ENCODE measurements at places on chromosomes 7 and 10.

DNA sequence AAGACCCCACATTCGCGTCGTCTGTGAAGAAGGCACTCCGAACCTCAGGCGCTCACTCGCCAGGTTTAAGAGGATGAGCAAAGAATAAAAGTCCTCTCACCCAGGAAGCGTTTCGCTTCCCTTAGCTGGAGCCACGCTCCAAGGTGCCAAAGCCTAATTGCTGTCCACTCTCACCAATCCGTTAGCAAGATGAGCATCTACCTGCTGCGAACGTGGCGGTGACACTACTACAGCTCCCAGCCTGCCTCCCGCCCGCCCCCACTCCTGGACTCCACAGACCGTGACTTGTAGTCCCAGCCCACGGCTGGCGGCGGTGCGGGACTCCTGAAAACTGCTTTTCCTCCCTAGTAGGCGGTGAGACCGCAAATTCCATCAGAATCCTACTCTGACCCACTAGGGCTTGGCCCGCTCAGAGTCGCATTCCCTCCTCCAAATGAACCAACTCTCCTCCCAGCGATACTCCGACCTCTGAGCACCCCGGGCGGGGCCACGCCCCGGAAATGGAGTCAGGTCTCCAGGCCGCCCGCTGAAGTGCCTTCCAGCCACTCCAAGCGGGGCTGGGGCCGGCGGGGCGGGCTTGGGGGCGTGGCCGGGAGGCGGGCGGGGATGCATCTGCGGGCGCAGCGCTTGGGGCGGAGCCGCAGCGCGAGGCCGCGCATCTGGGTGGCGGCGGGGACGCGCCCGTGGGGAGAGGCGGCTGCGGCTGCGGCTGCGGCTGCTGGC, 521 bp upstream of the PTPN12 start:
- peak overlapping the region; percentile 62 for H3K27ac ChIP-seq
- H3K4me3 ChIP-seq, result peak overlapping the region; percentile 63
- peak; percentile 96 for DNase-seq
- H3K36me3 ChIP-seq, result no peaks in the 10 kb centered on the region
- no peaks in the 10 kb centered on the region for H3K27me3 ChIP-seq
- peaks cover 27% of the 10 kb centered on the region for H3K4me1 ChIP-seq

DNA sequence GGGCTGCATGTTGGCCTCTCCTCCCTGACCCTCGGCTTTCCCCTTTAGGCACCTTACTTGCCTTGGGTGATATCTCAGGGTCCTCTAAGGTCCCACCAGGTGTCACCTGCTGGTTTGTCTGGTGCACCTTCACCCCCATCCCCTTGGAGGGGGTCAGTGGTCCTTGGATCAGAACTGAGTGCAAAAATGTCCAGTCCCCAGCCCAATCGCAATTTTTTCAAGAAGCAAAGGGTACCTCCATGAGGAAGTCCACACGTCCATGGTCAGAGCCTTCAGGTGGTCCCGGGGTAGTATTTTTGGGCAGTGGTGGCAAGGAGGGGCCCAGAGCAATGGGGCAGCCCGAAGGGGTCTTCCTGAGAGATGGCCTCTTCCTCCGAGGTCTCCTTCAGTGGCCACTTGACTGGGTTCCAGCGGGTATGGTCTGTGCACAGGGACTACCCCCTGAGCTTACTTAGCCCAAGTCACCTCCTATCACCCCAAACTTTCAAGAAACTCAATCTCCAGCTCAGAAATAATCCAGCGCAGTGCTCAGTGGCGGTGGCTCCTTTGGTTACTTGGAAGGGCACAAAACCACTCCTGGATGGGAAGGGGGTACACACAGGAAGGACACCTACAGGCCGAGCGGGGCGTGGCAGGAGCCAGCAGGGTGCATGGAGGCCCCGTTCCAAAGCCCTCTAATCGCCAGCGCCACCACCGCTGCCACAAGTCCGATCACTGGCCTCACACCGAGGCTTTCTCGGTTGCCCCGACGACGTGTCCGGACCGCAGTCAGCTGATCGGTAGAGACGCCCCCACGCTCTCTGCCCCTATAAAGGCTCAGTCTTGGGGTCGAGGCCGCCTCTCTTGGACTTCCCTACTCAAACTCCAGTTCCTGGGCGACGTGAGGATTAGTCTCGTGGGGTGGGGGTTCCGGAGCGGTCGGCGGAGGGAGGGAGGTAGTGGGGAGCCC, 4.5 kb downstream of the SAP25 start:
- H3K4me3 ChIP-seq, result peak overlapping the region; percentile 33
- H3K4me1 ChIP-seq, result peaks cover 42% of the 10 kb centered on the region
- peak overlapping the region; percentile 34 for H3K27ac ChIP-seq
- peak; percentile 72 for DNase-seq

DNA sequence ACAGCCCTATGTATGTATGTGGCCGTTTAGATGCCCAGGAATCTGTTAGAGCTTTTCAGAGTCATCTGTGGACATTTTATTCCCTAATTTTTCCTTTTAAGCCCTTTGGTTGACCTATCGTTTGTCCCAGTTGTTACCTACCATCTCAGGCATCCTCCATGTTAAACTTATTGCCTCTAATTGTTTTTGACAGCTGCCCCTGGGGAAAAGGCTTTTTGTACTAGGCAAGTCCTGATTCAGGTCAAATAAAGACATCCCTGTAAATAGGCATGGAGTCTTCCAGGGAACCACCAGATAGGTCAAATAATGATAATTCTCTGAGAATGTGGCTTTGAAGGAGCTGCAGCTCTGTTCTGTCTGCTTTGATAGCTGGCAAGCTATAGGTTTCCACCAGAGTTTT, 87.7 kb upstream of the CYP26C1 start:
- no peak overlapping the region for H3K4me3 ChIP-seq
- no peak overlapping the region for H3K27ac ChIP-seq
- H3K36me3 ChIP-seq, result peaks cover 3% of the 10 kb centered on the region

DNA sequence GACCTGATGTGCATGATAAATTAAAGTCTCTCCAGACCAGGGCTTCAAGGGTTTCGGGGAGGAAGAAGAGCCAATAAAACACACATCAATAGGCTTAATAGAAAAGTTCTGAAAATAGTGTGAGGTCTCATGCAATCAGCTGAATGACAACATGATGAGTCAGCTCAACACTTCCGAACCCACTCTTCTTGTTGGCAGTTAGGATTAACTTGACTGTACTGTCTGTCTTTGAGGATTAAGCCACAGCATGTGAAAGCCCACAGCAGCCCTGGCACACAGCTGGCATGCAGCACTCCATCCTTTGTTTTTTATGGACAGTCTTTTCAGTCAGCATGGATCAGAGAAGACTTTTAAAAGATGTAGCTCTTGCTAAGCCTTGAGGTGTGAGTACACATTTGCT, 526.9 kb upstream of the VSTM2A start:
- H3K27me3 ChIP-seq, result no peaks in the 10 kb centered on the region
- no peak for DNase-seq
- no peak overlapping the region for H3K4me3 ChIP-seq

DNA sequence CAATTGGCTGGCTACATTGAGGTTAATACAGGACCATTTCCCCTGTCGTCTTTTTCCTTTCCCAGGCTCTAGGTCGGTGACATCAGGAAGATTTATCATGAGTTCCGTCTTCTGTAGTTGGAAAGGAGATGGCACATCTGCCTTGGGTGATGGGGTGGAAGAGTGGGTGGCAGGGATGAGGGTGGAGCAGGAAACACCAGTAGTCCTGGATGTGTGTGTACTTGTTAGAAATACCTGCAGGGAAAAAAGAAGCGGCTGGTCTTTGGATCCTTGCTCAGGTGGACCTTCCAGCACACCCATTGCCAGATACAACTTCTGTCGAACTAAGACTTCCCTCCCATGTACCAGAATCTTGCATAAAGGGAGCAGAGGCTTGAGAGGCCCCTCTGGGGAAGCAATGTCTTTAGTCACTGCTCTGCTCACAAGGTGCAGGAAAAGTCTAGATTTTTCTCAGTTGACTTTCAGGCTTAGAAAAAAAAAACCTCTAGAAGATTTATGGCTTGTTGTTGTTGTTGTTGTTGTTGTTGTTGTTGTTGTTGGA, 516.8 kb upstream of the GALNT17 start:
- H3K27ac ChIP-seq, result no peak overlapping the region
- no peaks in the 10 kb centered on the region for H3K36me3 ChIP-seq
- no peak overlapping the region for H3K4me3 ChIP-seq
- peaks cover 4% of the 10 kb centered on the region for H3K4me1 ChIP-seq

GRCh38 chr10:15072358-15072757, 16.2 kb downstream of the ACBD7 start:
- DNase-seq, result no peak
- no peak overlapping the region for H3K27ac ChIP-seq
- H3K4me1 ChIP-seq, result no peaks in the 10 kb centered on the region

GRCh38 chr7:97313900-97314299, 196.4 kb downstream of the SDHAF3 start:
- DNase-seq, result no peak
- H3K36me3 ChIP-seq, result no peaks in the 10 kb centered on the region
- H3K4me1 ChIP-seq, result no peaks in the 10 kb centered on the region

Measured in natural killer cell (primary cell).